ENCODE measurements at places on chromosomes 12 and 14.

- no peak for ATAC-seq
Observed at GRCh38 chr12:95634622-95635621, 83.6 kb upstream of the USP44 start.

DNA sequence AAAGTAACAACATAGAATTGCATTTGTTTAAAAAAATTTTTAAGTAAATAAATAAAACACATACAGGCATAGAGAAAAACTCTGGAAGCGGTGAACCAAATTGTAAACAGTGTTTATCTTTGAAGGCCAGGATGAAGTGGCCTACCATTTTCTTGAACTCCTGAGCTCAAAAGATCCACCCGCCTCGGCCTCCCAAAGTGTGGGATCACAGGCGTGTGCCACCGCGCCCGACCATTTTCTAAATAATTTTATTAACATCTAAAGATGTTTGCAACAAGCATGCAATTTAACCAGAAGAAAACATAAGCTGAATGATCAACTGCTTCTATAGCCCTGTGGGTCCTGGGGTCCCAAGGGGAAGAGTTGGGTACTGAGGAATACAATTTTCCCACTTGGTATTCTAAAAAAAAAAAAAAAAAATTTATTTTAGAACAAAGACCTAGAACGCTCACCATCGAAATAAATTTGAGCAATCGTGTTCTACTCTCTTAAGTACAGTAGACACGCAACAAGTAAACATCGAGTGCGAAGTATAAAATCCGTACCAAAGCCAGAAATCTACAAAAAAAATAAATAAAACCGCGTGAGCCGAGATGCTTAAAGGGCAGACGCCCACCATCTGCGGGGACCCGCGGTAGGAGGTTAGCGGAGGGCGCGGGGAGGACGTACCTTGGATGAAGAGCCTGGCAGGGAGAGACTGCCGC is 484 bp downstream of the MIS18BP1 start:
- peak; percentile 19 for ATAC-seq

GRCh38 chr12:6965714-6966113 is 4.8 kb downstream of the PHB2 start:
- ATAC-seq: no peak

DNA sequence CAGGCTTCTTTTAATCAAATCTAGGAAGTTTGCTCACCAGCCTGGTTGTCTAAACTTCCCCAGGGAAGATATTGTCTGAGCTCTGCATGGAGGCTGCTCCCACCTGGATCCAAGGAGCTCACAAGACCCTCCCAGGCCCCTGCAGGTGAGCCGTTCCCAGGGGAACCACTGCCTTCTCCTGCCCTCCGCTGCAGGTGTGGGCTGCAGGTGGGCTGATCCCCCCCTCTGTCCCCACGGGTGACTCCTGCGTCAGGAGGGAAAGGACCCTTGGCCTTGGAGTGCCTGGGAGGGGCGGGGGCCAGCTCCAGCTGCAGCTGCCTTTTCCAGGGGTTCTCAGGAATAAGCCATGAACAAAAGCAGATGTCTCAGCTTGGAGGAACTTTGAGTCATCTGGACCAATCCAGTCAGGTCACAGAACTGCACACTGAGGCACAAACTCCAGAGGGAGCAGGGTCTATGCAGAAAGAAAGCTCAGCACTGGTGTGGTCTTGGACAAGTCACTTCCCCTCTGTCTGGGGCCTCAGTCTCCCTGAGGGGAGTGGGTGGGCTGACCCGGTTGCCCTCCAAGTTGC is 246.6 kb upstream of the RTL1 start:
- ATAC-seq: no peak

DNA sequence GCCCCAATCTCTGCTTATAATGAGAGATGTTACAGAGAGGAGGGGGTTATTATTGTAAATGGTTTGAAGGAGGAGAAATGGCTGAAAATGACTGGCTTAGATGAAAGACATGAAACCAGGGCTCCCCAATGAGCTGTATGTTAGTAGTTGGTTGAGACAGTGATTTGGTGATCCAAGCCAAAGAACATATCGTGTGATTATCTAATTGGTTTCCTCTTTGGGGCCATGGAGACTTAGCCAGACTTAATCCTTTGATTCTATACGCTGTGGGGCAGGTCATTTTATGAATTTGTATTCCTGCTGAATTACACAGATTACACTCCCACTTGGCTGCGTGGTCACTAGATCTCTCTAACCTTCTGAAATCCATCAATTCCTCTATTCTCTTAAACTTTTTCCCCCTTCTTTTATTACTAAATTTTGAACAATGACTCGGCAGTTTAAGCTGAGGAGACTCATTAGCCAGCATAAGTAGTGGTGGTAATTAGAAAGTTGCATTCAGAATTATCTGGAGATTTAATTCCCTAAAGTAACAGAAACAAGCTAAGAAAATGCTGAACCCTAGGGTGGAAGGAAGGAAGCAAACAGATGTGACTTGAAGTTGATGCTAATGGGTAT is 5.3 kb downstream of the TTC8 start:
- no peak for ATAC-seq

DNA sequence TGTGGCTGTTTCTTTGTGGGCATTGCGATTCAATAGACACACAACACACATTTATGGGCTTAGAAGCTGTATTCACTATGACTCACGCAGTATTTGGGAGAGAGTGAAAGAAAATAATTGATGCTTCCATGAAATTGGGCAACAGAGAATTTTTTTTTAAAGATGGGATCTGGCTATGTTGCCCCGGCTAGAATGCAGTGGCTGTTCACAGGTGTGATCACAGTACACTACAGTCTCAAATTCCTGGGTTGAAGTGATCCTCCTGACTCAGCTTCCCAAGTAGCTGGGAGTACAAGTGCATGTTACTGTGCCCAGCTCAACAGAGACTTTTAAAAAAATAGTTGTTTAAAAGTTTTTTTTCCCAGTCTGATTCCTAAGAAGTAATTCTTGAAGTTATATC is 146.3 kb downstream of the APAF1 start:
- ATAC-seq: no peak

DNA sequence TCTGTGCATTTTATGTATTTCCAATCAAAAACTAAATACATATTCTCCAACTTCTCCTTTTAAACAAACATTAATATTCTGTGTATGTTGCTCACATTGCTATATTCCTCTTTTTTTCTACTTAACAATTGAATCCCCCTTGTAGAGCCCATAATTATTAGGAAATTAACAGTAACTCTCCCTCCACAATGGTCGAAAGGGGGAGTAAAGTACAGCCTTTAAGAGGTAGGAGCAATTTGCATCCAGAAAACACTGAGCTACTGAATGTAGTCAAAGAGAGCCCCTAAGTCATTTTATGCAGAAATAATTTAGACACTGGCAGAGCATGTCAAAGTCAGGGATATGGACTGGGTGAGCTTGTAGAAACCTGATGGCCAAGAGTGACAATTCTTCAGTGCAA is 57.2 kb upstream of the SCN8A start:
- ATAC-seq: peak; percentile 18

- peak; percentile 45 for ATAC-seq
Observed at GRCh38 chr12:86230516-86231146, 25.6 kb downstream of the MGAT4C start.

- no peak for ATAC-seq
Observed at GRCh38 chr12:16482726-16483125, 123.2 kb downstream of the LMO3 start.

- ATAC-seq: peak; percentile 31
Observed at GRCh38 chr12:56271031-56271430, 4.3 kb downstream of the COQ10A start.

- no peak for ATAC-seq
Observed at GRCh38 chr14:100058777-100059437, 6.3 kb upstream of the EVL start.

- no peak for ATAC-seq
Observed at GRCh38 chr12:13183620-13184019, 12.9 kb upstream of the EMP1 start.

DNA sequence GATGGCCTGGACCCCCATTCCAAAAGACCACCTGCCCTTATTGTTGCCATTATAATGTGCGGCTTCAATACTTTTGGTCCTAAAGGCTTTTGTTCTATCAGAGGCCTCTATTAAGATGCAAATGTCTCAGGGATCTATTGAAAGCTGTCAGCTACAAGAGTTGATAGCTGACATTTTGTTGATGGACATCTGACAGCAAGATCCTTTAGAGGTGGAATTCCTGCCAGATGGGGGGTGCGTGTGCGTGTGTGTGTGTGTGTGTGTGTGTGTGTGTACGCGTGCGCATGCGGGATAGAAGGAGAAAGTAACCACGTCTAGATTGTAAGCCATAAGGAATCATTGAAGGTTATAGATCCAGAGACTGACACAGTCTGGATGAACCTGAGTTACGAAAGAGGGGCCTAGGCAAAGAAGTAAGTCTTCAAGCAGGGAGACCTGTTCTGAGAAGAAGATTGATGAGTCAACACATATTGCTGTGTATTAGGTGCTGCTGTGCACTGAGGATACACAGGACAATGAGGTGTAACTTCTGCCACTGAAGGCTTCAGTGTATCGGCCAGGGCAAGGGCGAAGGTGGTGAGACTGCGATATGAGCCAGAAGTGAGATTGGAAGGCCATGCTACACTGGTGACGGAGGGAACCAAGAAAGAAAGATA is 89.2 kb downstream of the PRMT8 start:
- ATAC-seq: no peak

DNA sequence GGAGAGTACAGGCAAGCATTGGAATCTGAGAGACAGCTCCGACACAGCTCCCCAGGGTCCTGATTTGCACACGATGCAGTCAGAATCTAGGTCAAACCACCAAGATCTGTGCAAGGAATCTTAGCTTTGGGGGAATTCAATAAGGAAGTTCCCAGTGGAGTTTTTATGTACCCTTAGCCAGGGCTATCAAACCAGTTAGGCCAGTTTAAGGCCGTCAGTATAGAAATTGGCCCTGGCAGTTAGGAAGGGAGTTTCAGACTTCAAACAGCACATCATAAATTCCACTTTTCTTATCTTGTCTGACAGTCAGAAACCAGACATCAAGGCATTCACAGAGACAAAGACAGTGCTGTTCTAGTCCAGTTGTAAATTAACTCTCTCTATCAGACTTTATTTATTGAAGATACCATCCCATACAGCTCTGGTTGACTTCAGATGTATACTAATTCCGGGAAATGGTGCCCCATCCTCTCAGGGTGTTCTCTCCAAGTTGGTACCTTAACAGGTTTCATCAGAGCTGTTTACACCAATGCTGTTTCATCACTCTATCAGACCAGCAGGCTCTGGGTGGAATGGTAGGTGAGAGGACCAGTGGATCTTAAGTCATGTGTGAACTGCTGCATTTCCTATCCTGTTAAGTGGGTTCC is 157.5 kb upstream of the ATF7IP start:
- ATAC-seq: no peak

DNA sequence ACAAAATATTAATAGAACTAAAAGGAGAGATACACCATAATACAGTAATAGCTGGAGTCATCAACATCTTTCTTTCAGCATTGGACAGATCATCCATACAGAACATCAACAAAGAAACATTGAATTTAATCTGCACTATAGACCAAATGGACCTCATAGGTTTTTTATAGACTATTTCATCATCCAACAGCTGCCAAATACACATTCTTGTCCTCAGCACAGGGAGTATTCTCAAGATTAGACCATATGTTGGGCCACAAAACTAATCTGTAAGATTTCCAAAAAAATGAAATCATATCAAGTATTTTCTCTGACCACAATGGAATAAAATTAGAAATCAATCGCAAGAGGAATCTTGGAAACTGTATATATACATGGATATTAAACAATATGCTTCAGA is 86.9 kb downstream of the FSCB start:
- ATAC-seq: no peak

GRCh38 chr14:61620130-61620946 is 75.0 kb upstream of the HIF1A start:
- peak; percentile 72 for ATAC-seq

- ATAC-seq: peak; percentile 50
Observed at GRCh38 chr14:88422919-88423650, 37.6 kb downstream of the SPATA7 start.

DNA sequence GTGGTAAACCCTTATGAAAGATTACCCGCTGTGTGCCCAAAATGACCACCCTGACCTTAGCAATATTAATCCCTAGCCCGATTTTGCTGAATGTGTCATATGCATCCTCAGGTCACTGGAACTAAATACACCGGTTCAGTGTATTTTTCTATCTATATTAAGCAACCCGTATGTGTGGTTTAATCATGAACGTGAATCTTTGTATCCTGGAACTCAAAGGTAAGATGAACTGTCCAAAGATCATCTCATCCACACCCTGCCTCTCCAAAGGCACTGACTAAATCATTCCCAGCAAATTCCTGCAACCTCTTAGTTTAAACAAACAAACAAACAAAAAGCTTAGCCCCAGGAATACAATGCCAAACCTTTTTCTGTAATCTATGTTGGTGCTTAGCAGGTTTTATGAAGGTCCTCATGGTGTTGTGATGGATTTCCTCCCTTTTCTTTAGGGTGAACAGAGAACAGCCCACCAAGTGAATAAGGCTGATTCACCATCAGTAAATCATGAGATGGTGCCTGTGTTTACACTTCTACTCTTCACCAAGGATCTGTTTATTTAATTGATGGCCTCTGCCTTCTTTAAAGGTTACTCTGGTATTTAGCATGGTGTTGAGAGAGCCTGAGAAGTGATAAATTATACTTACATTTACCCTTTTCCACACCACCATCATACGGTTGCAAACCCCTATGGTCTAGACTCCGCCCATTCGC is 298.6 kb downstream of the DPF3 start:
- no peak for ATAC-seq

DNA sequence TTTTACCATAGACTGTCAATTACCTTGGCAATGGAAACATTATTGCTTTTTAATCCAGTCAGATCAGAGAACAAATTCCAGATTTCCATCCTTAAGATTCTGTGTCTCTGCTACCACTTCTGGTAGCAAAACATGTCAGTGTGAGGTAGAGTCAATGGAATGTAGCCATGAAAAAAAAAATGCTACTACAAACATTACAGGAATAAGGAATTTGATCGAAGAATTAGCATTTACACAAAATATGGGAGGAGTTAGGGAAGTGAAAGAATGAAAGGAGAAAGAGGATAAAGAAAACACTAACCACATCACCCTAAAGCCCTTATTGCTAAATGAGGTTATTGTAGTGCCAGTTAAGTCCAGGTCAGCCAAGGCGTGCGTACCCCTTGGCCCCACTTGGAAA is 9.2 kb downstream of the MED21 start:
- no peak for ATAC-seq

- no peak for ATAC-seq
Observed at GRCh38 chr12:120659151-120659525, 18.7 kb downstream of the CABP1 start.

DNA sequence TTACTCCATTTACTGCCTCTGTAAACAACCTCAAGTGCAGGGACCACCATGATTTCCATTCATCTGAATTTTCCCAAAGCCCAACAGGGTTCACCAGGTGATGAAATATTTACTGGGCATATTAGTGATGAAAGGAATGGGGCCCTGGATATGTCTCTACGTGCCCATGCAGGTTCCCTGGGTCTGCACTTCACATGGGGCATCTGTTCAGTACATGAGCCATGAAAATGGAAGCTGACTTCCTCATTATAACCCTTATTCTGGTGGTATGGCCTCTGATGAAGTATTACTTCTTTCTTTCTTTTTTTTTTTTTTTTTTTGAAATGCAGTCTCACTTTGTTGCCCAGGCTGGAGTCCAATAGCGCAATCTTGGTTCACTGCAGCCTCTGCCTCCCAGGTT is 26.5 kb upstream of the CORO1C start:
- ATAC-seq: no peak
